T-helper 2 cell treated with Interferon-gamma antibody and Interleukin-4, amounts not matched to agents 100 ng/mL and 5 ng/mL, for 36 hours (primary cell): ENCODE measurements at places on chromosomes 2 and 18. TPM values are rescaled to one million over a fixed set of nuclear protein-coding genes. Genes with fewer than 3 reads are reported as not detected.

CYP26B1 gene
- not detected in 2 replicates for total RNA-seq

ZBTB7C gene
- total RNA-seq, result 0.11 and 0.16 TPM in 2 replicates

TEKT4 gene
- total RNA-seq, result 0.39 and 0.59 TPM in 2 replicates

PKP4 gene
- 29.2 and 30.5 TPM in 2 replicates for total RNA-seq
